Mesenchymal stem cell (in vitro differentiated cells and primary cell): ENCODE measurements at places on chromosomes 6 and 20.

- no peaks in the 10 kb centered on the region for H3K27me3 ChIP-seq
- DNase-seq: peak; percentile 32
- no peak overlapping the region for H3K27ac ChIP-seq
These were observed 9.0 kb upstream of the HINT3 start for GRCh38 chr6:125947615-125948014.

- no peaks in the 10 kb centered on the region for H3K4me1 ChIP-seq
- H3K27me3 ChIP-seq: no peaks in the 10 kb centered on the region
- H3K4me3 ChIP-seq: no peak overlapping the region
- no peaks in the 10 kb centered on the region for H3K36me3 ChIP-seq
These were observed 215.0 kb upstream of the SHLD1 start for GRCh38 chr20:5535125-5535756.

GRCh38 chr6:39553029-39553428 is 172.2 kb downstream of the KIF6 start:
- no peak overlapping the region for H3K4me3 ChIP-seq
- H3K27ac ChIP-seq: no peak overlapping the region
- no peaks in the 10 kb centered on the region for H3K36me3 ChIP-seq
- no peaks in the 10 kb centered on the region for H3K27me3 ChIP-seq

- H3K36me3 ChIP-seq: no peaks in the 10 kb centered on the region
- H3K27ac ChIP-seq: no peak overlapping the region
- H3K4me1 ChIP-seq: peaks cover 3% of the 10 kb centered on the region
These were observed 38.7 kb upstream of the SLC22A2 start for GRCh38 chr6:160297310-160297709.

DNA sequence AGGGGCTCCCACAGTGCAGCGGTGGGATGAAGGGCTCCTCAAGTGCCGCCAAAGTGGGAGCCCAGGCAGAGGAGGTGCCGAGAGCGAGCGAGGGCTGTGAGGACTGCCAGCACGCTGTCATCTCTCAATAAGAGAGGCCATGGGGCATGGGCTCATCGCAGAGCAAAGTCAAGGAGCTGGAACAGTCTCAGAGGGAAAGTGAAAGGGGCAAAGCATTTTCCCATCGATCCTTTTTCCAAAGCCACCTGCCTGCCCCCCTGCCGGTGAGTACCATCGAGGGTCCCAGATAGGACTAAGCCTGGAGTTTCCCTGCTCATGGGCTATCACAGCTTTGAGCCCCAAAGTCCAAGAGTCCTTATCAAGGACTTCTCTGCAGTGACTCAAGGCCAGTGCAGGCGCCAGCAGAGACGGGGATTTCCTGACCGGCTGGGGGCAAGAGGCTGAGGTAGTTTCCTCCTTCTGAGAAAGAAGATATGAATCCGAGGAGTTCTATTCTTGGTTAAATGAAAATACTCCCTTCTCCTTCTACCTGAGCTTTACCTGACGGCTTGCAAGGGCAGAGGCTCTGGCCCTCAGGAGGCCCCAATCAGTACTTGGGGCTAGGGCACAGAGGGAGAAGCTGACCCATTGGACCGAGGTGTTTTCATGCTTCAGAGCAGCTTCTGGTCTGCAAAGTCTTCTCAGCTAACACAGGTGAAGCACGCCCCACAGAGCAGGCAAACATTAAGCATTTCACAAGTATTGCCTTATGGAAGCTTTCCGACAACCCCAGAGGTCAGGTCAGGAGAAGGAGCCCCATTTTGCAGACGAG is 22.6 kb downstream of the ETV7 start:
- H3K27me3 ChIP-seq: peaks cover 12% of the 10 kb centered on the region
- H3K4me1 ChIP-seq: peaks cover 3% of the 10 kb centered on the region
- DNase-seq: no peak
- no peak overlapping the region for H3K27ac ChIP-seq
- H3K4me3 ChIP-seq: no peak overlapping the region

DNA sequence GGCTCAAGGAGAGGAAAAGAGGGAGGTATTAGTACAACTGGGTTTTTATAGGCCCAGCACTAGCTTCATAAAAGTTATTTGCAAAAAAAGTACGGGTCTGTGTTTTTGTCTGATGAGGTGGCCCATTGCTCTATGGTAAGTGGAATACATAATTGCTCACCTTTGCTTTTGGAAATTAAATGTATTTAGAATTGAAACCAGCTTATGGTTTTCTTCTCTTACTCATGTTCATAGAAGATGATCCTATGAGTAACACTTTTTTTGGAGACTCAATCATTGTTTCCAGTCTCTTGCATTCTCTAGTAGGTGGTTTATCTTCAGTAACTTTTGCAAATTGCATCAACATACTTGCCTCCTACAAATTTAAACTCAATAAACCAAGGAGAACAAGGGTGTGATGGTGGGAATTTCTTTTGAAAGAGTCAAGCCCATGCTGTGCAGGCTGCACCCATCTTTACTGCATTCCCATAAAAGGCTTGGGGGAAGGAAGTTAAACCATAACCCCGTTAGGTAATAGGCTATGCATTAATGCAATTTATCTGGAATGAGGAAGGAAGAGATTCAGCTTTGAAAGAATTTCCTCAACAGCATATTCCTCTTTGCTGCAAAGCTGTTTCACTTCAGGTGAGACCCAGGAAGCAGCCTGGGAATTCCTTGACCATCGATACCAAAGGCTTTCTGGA is 48.5 kb upstream of the EDN1 start:
- no peak for DNase-seq
- H3K4me1 ChIP-seq: peaks cover 2% of the 10 kb centered on the region
- peak overlapping the region; percentile 5 for H3K27ac ChIP-seq
- H3K4me3 ChIP-seq: no peak overlapping the region
- no peaks in the 10 kb centered on the region for H3K36me3 ChIP-seq

DNA sequence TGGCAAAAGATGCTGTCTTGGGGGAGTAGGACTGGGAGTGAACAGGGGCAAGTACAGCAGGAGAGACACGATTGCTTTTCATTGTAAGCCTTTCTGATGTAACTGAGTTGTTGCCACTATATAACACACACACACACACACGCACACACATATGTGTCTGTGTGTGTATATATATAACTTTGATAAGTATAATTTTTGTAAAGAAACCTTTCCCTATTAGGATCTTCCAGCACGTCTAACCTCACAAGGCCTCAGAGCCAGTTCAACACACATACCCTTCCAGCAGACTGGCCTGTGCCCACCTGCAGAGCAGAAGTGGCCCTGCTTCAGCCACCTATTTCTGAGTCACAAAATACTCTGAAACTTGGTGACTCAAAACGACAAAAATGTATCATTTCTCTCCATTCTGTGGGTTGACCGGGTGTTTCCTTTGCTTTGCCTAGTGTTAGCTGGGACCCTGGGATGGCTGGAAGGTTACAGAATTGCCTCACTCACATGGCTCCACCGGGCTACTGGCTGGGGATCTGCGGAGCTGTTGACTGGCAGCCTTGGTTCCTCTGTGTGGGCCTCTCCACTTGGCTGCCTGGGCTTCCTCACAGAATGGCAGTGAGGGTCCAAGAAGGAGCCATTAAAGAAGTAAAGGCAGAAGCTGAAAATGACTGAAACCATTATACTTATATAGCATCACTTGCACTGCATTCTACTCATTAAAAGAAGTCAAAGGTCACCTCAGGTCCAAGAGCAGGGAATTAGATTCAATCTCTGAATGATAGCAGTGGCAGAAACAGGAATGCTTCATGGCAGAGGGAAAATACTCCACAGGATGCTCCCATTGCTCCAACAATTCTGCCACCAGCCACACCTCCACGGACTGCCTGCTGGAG is 126.4 kb downstream of the BANF2 start:
- H3K27me3 ChIP-seq: no peaks in the 10 kb centered on the region
- peaks cover 4% of the 10 kb centered on the region for H3K4me1 ChIP-seq
- no peaks in the 10 kb centered on the region for H3K36me3 ChIP-seq
- DNase-seq: no peak

- peaks cover 33% of the 10 kb centered on the region for H3K4me1 ChIP-seq
- no peak overlapping the region for H3K27ac ChIP-seq
- no peaks in the 10 kb centered on the region for H3K36me3 ChIP-seq
- no peak overlapping the region for H3K4me3 ChIP-seq
- no peak for DNase-seq
These were observed 6.5 kb upstream of the SLCO4A1 start for GRCh38 chr20:62635852-62636251.

DNA sequence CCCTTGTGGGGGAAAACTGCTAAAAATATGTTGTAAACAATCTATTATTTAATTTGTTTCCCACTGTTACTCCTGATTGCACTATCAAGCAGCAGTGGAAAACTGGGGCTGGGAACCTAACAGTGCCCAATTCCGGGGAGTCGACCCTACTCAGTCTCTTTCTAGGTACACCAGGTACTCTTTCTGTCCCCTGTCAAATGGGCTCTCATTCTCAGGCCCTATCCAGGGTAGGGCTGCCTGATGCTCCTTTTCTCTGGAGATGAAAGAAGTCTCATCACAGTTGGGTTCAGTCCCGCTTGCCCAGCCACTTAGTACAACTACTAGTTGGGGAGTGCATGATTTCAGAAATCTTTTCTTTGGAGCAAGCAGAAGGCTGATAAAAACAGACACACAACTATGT is 52.0 kb downstream of the HS3ST5 start:
- no peak overlapping the region for H3K27ac ChIP-seq
- H3K4me3 ChIP-seq: no peak overlapping the region
- no peak for DNase-seq
- no peaks in the 10 kb centered on the region for H3K27me3 ChIP-seq
- H3K36me3 ChIP-seq: no peaks in the 10 kb centered on the region

GRCh38 chr6:163526346-163526745 is 111.8 kb downstream of the QKI start:
- DNase-seq: no peak
- H3K36me3 ChIP-seq: peaks cover 5% of the 10 kb centered on the region
- peak overlapping the region; percentile 59 for H3K27ac ChIP-seq
- H3K4me1 ChIP-seq: peaks cover 4% of the 10 kb centered on the region

- no peaks in the 10 kb centered on the region for H3K4me1 ChIP-seq
- no peak overlapping the region for H3K27ac ChIP-seq
- H3K27me3 ChIP-seq: no peaks in the 10 kb centered on the region
- no peaks in the 10 kb centered on the region for H3K36me3 ChIP-seq
These were observed 262.4 kb downstream of the PLCB1 start for GRCh38 chr20:8394308-8394945.

DNA sequence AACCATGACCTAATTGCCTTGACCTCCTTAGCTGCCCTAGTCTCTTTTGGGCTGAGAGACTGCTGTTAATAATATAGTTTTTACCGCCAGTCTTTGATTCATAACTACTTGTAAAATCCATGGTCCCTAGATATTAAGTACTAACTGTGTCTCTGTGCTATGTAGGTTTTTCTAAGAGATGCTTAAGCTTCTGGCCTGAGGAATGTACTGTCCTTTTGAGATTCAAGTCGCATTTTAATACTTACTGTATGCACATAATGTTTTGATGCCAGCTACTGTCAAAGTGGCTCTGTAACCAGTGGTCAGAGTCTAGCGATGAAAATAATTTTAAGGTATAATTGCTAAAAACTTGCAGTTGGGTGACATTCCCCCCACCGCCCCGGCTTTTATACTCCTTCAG is 2.1 kb downstream of the AKAP12 start:
- no peaks in the 10 kb centered on the region for H3K27me3 ChIP-seq
- no peak overlapping the region for H3K4me3 ChIP-seq
- H3K36me3 ChIP-seq: no peaks in the 10 kb centered on the region
- no peak overlapping the region for H3K27ac ChIP-seq
- no peak for DNase-seq
- H3K4me1 ChIP-seq: peaks cover 8% of the 10 kb centered on the region

GRCh38 chr6:73043446-73043845 is 181.8 kb downstream of the KHDC1L start:
- no peak overlapping the region for H3K27ac ChIP-seq
- H3K27me3 ChIP-seq: no peaks in the 10 kb centered on the region
- no peaks in the 10 kb centered on the region for H3K4me1 ChIP-seq
- H3K36me3 ChIP-seq: no peaks in the 10 kb centered on the region

GRCh38 chr20:46307139-46307998 is 929 bp downstream of the CDH22 start:
- H3K27me3 ChIP-seq: peaks cover 88% of the 10 kb centered on the region
- H3K4me1 ChIP-seq: peaks cover 16% of the 10 kb centered on the region
- no peak overlapping the region for H3K4me3 ChIP-seq
- no peak overlapping the region for H3K27ac ChIP-seq
- peak; percentile 37 for DNase-seq

- no peak overlapping the region for H3K4me3 ChIP-seq
- no peaks in the 10 kb centered on the region for H3K36me3 ChIP-seq
- DNase-seq: no peak
- no peak overlapping the region for H3K27ac ChIP-seq
These were observed 21.6 kb upstream of the MCM3 start for GRCh38 chr6:52305948-52306767.

DNA sequence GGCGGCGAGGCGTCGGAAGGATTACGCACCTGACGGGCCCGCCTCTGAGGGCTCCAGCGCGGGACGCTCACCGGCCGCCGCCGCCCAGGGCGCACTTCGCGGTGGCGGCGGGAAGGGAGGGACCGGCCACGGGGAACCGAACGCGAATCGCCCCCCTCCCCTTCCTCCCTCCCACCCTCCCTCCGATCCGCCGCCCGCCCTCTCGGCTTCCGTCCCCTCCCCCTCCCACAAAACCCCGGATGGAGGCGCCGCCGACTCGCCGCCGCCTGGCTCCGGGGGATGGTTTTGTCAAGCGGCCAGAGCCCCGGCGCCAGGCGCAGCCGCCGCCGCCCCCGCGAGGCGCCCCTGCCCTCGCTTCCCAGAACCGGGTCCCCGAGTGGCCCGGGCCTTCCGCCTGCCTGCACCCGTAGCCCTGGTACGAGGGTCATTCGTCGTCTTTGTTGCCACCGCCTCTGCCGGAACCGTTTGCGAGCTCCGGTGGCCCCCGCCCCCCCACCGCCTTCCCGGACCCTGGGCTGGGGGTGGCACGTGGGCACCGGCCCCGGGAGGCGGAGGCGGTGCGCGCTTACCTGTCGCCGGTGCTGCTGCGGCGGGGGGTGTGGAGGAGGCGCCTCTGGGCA is 398 bp downstream of the ZBTB2 start:
- no peaks in the 10 kb centered on the region for H3K27me3 ChIP-seq
- H3K4me3 ChIP-seq: peak overlapping the region; percentile 77
- H3K27ac ChIP-seq: peak overlapping the region; percentile 91
- DNase-seq: peak; percentile 73

GRCh38 chr6:110656492-110656891 is 158.8 kb downstream of the CDK19 start:
- no peaks in the 10 kb centered on the region for H3K27me3 ChIP-seq
- no peak overlapping the region for H3K27ac ChIP-seq
- DNase-seq: no peak
- H3K4me1 ChIP-seq: no peaks in the 10 kb centered on the region

GRCh38 chr6:36829919-36830544 is 9.2 kb downstream of the CPNE5 start:
- no peak for DNase-seq
- peaks cover 14% of the 10 kb centered on the region for H3K4me1 ChIP-seq
- H3K36me3 ChIP-seq: no peaks in the 10 kb centered on the region
- H3K4me3 ChIP-seq: no peak overlapping the region

DNA sequence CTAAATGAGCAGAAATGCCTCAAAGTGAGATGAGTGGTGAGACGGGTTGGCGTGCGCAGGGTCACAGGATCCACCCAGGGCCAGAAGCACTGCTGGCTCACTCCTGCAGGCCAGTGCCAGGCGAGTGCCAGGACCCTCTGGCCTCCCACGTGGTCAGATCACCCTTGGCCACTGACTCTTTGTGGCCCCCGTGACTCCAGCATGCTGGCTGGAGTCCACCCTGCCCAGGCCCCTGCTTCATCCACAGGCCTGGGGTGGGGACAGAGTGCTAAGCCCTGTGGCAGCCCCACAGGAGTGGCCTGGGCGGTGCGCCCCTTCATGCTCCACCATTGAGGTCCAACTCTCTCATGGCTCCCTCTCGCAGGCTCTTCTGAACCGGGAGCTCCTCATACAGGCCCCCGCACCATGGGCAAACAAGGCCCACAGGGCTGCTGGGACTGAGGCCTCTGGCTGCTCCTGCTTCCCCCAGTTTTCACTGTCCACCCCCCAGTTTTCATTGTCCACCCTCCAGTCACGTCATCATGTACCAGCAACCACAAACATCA is 61.6 kb downstream of the ABHD12 start:
- no peak for DNase-seq
- no peak overlapping the region for H3K4me3 ChIP-seq
- peaks cover 12% of the 10 kb centered on the region for H3K36me3 ChIP-seq
